ENCODE measurements at places on chromosomes 3 and 15.

DNA sequence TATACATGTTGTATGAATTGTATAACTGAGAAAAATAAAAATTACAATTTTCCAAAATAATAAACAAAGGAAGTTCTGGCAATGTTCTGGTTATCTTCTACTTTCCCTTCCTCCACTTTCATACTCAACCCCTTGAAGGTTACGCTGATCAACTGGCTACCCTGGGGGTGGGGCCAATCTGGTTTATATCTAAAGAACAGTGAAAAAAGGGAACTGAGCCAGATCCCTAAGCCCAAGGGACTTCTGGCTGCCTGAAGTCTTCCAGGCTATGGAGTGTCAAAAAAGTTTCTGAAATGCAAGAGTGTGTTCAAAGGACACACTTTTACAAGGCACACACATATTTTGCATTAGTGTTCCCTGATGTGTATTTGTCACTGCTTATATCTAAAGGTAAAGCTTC is 591.9 kb downstream of the ROBO1 start:
- no peak for DNase-seq

DNA sequence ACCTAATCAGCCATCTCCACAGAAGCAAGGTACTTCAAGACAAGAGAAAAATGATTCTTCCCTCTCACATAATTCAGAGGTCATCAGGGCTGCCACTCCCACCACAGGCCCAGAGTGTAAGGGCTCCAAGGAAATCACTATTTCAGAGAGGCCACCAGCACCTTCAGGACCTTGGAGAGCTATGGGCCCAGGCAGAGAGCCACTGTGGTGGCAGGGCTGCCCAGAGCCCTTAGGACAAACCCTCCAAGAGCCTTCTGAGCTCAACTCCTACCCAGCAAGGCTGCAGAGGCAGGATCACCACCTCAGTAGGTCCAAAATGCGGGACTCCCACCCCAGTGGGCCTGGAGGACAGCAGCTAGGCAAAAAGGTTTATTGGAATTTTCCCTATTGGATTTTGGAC is 17.9 kb upstream of the FAN1 start:
- no peak for DNase-seq

GRCh38 chr15:62119874-62120273 is 45.2 kb downstream of the C2CD4B start:
- no peak for DNase-seq

- DNase-seq, result no peak
These were observed 27.0 kb upstream of the MUC4 start for GRCh38 chr3:195838714-195839113.

DNA sequence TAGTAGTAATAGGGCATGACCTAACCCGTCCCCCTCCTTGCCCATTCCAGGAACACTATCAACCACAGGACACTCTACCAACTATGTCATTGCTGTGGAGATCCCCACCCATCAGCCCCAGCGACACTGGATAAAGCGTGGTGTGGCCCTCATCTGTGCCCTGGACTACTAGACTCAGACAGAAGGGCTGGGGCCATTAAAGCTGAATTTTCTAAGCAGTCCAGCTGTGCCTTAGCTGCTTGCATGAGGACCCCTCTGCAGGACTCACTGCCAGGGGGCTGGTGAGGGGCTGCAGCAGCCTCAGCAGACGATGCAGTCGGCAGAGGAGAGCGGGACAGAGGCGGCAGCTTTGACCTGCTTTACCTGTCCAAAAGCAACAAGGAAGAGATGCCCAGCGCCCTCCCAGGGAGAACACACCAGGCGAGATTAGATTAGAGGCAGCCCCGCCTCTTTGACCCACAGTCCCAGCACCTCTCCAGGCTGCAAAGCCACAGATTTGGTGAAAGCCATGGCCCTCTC is 44.6 kb downstream of the SEMA3G start:
- DNase-seq, result no peak

DNA sequence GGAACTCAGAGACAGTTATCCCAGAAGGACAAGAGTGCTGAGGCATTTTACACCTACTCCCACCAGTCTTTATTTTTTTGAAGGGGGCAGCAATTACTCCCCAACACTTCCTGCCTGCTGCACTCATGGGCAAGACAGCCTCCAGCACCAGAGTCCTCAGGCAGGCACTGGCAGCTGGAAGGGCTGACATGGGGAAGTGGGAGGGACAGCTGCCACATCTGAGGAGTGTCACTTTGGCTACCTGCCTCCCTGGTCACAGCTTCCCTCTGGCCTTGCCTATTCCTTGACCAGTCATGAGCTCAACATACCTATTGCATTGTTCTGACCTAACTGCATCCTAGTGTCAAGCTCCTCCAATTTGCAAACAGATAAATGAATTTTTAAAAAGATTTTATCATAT is 10.2 kb upstream of the LACTB start:
- DNase-seq, result no peak

GRCh38 chr3:197340521-197340871 is 42.1 kb upstream of the DLG1 start:
- DNase-seq, result no peak

DNA sequence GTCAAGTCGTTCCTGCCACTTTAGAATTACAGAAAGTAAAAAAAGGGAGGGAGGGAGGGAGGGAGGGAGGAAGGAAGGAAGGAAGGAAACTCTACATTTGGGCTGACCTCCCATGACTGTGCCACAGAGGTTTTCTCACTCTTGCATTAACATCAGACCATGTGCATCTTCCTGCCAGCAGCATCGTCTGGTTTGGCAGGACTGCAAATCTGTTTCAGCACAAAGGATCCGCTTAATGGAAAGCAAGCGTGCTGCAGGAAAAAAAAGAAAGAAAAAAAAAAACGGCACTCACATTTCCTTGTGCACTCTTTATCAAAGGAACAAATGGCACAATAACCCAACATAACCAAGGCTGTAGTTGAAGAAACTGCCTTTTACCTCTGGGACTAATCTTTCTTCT is 148.8 kb upstream of the HES1 start:
- DNase-seq, result no peak

- DNase-seq, result no peak
These were observed 62.3 kb downstream of the MCTP2 start for GRCh38 chr15:94293411-94294402.

DNA sequence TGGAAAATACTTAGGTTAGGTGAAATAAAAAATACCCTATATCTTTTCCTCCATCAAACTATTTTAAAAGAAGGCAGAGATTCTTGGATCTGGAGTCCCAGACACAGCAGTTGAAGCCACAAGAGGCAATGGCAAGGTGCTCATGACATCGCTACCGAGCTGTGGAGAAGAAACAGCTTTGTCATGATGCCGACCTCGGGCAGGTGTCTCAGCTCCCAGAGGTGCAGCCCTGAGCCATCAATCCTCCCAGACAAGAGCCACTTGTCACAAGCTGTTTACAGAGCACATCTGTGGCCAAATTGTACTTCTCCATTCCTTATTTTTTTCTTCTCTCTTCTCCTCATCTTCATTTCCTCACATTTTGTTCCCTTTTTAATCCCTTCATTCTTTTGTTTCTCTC is 50.8 kb downstream of the GPR176 start:
- no peak for DNase-seq

GRCh38 chr15:90592131-90592881 is 62.6 kb downstream of the CRTC3 start:
- peak; percentile 77 for DNase-seq

DNA sequence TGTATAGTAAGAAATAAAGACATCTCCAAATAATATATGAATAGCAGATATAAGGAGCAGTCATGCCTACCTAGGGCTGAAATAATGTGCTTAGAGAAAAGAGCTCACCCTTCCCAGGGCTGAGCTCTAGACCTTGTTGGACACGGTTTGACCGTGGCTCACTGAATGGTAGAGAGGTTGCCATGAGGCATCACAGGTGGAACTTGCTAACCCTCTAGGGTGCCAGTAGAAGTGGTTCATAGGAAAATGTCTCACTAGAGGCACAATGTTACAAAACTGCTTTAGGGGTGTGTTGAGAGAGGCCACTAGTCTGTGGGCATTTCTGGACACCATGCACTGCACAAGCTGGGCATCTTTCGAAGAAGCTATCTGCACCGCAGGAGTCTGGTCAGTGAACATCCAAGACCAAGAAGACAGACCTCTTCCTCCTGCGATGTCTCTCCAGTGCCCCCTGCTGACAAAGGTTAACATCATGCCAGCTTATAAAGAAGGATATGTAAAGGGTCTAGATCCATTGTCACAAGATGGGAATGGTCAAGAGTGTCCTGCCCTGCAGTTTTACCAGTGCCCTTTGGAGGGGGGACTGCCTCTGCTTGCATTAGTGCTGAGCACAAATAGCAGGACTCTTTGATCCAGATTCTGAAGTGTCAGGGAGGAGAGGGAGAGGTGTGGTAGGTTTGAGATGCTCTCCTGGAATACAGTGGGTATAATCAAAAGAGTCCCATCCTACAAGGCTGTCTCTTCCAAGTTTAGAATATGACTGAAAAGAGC is 266.8 kb downstream of the ZNF385D start:
- no peak for DNase-seq

GRCh38 chr3:15470261-15470660 is 42.9 kb downstream of the EAF1 start:
- no peak for DNase-seq

DNA sequence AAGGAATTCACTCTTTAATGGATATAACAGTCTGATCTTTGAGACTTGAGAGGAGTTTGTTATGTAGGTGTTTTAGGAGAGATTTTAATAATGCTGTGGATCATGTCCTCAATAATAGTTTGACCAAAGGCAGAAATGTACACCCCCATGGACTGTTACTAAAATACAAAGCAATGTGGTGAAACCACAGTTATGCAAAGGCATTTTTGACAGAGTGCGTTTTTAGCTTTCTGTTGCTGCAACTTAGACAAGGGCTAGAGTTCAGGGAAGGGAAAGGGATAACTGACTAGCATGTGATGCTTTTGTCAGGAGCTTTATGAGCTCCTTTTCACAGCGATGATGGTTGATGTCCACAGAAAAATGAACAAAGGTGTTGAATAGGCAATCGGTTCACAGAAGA is 3.6 kb upstream of the STARD5 start:
- peak; percentile 89 for DNase-seq

DNA sequence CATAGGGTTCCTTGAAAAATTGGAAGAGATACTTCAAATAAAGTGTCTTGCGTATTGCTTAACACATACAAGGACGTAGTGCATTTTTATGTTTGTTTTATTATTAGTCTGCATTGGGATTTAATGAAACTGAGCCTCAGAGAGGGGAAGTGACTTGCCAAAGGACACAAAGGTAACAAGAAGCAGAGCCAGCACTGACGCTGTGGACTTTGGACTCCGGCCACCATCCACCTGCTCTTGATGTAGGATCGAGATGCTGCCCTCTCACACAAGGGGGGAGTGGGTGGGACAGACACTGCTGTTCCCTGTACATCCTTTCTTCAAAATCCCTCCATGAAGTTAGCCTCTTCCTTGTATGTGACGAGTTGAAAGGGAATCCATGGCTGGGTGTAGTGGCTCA is 435.4 kb upstream of the RGMA start:
- no peak for DNase-seq

GRCh38 chr15:75194397-75194796 is 7.3 kb upstream of the C15orf39 start:
- DNase-seq, result no peak

DNA sequence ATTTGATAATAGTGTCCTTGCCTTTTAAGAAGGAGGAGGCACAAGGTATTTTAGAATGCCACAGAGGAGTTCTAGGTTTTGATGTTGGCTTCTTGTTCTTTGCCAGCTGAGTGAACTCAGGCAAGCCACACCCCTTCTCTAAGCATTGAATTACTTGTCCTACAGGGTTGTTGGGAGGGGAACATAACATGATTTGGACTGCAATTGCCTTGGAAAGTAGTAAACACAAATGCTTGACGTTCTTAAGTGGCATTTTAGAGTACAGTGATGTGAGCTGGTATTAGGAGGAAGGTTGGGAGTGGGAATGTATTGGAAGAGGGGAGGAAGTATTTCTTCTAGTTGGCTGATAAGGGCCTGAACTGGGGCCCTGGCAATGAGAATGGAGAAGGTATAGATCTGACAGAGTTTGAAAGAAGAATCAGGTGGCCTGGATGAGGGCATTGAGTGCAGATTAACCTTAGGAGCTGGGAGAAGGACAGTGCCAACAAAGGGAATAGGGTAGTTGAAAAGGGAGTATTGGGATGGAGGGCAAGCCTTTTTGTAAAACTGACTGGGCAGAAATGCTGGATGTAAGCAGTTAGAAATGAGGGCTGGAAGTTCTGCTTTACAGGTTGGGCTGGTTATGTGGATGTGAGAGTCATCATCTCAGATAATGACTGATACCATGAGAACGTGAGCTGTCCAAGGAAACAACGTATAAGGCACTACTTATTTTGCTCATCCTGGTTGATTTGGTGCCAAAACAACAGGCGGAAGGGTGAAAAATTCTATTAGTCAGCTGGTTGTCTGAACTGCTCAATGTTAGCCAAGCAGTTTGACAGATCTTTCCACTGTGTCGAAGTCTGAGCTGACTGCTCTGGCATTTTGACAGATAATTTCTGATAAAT is 16.7 kb downstream of the KAT2B start:
- no peak for DNase-seq

GRCh38 chr3:171228240-171228639 is 201.7 kb upstream of the SLC2A2 start:
- DNase-seq, result no peak

- DNase-seq, result no peak
These were observed 33.3 kb upstream of the PAQR5 start for GRCh38 chr15:69265347-69265955.

Data from GM04503 (cell line).